Epithelial cell of proximal tubule (primary cell): ENCODE measurements at places on chromosomes 13 and 19. TPM values are rescaled to one million over a fixed set of nuclear protein-coding genes. Genes with fewer than 3 reads are reported as not detected.

GRCh38 chr19:51901860-51902259 lies 3.0 kb downstream of the ZNF649 start:
- no peak for DNase-seq

The FOXA3 gene
- 1.1 and 2.8 TPM in 2 replicates for total RNA-seq

The TGFB1 gene
- 8.5 and 24.3 TPM in 2 replicates for total RNA-seq

DNA sequence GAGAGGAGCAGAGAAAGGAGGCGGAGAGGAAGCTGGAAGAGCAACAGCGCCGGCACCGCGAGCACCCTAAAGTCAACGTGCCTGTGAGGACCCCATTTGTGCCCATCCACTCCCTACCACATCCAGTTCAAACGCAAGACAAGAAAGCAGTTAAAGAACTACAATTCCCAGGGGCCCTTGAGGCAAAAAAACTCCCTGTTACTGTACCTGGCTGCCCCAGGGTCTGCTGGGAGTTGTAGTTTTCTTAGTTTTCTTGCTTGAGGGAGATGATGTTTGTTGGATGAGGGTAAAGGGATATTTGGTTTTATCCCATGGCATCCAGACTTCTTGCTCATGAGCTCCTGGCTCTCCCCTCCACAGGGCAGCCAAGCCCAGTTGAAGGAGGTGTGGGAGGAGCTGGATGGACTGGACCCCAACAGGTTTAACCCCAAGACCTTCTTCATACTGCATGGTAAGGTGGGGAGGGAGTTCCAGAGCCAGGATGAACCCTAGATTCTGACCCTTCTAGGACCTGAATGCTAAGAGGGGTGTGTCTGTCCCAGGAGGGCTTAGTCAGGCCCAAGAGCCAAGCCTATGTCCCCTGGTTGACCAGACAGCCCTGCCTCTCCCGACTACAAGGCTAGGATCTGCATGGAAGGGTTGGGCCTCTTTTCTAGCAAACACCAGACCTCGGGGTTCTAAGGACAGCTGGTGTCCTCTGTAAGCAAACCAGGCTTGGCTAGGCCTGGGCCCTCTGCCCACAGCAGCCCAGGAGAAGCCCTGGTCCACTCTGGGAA lies 13.2 kb downstream of the NUCB1 start:
- no peak for DNase-seq

The C19orf73 gene
- 2.7 and 10.3 TPM in 2 replicates for total RNA-seq

GRCh38 chr19:50820549-50821247 lies 2.9 kb downstream of the KLK1 start:
- no peak for DNase-seq

DNA sequence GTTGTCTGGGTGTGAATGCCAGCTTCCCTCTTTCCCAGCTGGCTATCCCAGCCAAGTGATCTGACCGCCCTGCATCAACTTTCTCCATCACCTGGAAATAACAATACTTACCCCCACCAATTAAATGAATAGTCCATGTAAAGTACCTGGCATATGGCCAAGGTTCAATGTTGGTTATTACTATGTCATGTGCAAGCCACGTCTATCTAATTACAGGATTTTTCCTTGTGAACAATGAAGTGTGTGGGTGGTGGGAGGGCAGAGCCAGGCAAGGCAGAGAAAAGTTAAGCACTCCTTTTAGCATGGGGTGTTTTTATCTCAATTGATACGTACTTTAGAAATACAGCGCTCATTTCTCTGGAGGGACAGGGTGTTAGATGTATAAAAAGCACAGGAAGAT lies 121.1 kb downstream of the NHLRC3 start:
- DNase-seq: no peak

The ZNF738 gene
- 15.0 and 17.8 TPM in 2 replicates for total RNA-seq

The C3 gene
- total RNA-seq: 10.0 and 16.1 TPM in 2 replicates

The CYP4F12 gene
- total RNA-seq: not detected in 2 replicates

The NALCN gene
- total RNA-seq: 0.35 and 3.8 TPM in 2 replicates

DNA sequence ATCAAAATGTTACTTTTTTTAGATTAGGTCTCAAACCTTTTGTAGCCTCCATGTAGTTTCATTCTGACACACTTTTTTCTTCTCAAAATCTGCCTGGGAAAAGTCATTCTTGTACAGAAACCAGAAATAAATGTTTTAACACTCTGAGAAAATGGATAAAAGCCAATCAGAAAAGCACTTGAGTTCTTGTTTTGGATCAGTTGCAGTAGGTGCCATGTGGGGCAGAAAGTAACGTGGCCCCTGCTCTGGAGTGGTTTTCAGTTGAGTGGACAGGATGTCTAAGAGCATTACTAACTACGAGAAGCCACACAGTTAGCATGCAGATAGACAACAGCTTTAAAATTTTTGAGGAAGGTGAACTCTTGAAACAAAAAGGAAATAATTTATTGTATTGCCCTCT lies 19.1 kb downstream of the GPR183 start:
- DNase-seq: no peak

GRCh38 chr19:10474962-10475451 lies 28.1 kb downstream of the KEAP1 start:
- no peak for DNase-seq

The KASH5 gene
- 0.06 TPM in 1 of 2 replicates, not detected in the other for total RNA-seq

DNA sequence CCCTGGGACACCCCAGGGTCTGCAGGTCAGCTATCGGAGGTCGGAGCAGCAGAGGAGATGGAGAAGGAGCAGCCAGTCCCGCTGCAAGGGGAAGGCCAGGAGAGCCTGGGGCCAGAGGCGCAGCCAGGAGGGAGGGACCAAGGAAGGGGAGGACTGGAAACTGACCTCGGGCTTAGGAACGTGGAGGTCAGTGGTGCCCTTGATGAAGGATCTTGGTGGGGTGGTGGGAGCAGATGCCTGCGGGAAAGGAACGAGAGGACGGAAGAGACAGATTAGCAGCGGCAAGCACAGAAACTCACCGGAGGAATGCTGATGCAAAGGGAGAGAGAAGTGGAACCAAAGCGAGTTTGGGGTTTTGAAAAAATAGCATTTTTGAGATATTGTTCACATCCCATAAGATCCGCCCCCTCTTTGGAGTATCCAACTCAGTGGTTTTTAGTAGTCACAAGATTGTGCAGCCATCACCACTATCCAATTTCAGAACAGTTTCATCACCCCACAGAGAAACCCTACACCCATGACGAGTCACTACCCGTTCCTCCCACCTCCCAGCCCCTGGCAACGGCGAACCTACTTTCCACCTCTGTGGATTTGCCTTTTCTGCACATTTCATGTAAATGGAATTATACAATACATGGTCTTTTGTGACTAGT lies 22.1 kb downstream of the PLEKHF1 start:
- no peak for DNase-seq

- DNase-seq: no peak
Measured at GRCh38 chr19:32829345-32829896, 40.1 kb downstream of the SLC7A9 start.

DNA sequence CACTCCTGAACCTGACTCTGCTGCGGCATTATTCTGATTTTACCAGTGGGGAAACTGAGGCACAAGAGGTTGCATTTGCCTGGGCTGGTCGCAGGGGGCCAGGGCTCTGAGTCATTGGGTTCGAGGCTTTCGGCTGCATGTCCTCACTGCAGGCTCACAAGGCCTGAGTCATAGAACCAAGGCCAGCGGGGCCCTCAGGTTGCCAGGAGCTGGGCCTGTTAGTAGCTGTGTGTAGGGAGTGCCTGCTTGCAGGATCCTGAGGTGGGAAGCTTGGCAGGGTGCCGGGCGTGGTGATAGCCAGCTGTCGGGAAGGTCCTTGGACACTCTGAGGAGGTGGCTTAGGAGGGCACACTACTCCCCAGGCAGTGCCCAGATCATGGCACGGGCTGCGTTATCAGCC lies 21.6 kb upstream of the F2RL3 start:
- no peak for DNase-seq

The ABCA7 gene
- 4.3 and 9.7 TPM in 2 replicates for total RNA-seq

DNA sequence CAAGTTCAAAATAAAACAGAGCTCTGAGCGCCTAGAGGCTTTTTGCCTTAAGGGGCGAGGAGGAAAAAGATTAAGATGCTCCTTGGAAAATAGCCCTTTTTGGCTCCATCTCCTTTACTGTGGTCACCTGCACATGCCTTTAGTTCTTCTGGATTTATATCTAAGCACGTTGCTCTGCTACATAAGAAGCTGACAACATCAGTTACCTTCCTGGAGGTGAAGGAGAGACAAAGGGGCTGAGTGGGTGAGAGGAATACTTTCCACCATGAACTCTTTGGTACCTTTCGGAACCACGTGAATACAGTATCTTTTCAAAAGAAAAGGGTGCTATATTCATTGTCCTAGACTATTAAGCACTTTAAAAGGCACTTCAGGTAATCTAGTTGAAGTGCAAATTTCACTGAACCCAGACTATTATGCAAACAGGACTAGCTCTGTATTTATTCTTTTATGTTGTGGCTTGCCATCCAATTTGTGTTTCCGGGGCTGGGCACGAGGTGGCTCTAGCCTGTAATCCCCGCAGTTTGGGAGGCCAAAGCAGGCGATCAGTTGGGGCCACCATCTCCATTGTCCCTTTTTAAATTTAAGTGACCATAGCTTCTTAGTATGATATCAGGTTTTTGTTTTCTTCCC lies 201.5 kb downstream of the TM9SF2 start:
- DNase-seq: no peak

- no peak for DNase-seq
Measured at GRCh38 chr13:95117092-95117491, 184.2 kb downstream of the ABCC4 start.

The ZNF345 gene
- total RNA-seq: 0.46 and 0.72 TPM in 2 replicates

DNA sequence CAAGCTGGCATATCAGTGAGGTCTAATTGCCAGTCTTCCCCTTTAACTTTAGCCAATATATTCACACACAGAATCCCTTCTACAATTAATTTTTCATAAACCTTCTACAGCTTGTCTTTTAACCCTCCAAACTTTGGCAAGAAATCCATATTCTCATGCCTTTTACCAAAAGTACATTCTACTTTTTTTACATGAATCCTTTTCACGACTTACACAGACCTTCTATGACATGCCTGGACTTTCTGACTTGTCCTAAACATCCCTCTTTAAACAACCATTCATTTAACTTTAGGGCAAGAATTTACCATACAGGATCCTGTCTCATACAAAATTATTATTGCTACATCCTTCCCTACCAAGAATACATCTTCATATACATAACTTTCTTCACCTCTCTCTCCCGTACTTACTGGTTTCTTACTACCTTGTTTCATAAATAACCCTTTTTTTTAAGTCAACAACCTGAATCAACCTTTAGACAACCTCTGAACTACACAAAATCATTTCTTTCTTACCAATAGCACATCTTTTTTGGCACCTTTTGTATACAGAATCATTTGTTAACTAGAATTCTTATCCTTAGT lies 23.5 kb downstream of the ZNF544 start:
- DNase-seq: no peak

- no peak for DNase-seq
Measured at GRCh38 chr19:4113398-4114088, 10.4 kb downstream of the MAP2K2 start.

DNA sequence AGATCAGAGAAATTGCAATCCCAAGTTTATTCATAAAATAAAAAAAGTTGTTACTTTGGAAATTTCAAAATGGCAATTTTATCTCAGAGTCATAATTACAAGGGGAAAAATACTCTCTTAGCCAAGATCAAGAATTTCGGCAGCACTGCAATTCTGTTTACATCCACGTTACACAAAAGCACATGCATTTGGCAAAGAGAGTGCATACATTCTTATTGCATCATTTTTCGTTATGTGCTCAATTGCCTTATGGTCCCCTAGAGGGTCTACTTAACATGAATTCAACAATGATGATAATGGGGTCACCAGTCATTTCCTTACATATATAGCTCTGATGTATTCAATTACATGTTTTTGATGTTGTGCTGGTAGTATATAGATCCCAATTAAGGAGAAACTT lies 498.0 kb downstream of the DIAPH3 start:
- no peak for DNase-seq

GRCh38 chr13:67292886-67293285 lies 62.8 kb upstream of the PCDH9 start:
- DNase-seq: no peak

The ABHD13 gene
- total RNA-seq: 4.8 and 8.2 TPM in 2 replicates

The TMEM255B gene
- total RNA-seq: 6.9 and 7.4 TPM in 2 replicates

GRCh38 chr13:39378306-39378705 lies 224.7 kb downstream of the LHFPL6 start:
- no peak for DNase-seq

GRCh38 chr13:41054212-41054877 lies 7.0 kb upstream of the WBP4 start:
- no peak for DNase-seq

The LILRB3 gene
- not detected in 2 replicates for total RNA-seq

The C19orf67 gene
- total RNA-seq: 0.63 TPM in 1 of 2 replicates, not detected in the other

The ADGRE2 gene
- total RNA-seq: under 0.01 and 0.12 TPM in 2 replicates

The ZNF547 gene
- 1.3 and 3.4 TPM in 2 replicates for total RNA-seq

The CASP14 gene
- not detected in 2 replicates for total RNA-seq

DNA sequence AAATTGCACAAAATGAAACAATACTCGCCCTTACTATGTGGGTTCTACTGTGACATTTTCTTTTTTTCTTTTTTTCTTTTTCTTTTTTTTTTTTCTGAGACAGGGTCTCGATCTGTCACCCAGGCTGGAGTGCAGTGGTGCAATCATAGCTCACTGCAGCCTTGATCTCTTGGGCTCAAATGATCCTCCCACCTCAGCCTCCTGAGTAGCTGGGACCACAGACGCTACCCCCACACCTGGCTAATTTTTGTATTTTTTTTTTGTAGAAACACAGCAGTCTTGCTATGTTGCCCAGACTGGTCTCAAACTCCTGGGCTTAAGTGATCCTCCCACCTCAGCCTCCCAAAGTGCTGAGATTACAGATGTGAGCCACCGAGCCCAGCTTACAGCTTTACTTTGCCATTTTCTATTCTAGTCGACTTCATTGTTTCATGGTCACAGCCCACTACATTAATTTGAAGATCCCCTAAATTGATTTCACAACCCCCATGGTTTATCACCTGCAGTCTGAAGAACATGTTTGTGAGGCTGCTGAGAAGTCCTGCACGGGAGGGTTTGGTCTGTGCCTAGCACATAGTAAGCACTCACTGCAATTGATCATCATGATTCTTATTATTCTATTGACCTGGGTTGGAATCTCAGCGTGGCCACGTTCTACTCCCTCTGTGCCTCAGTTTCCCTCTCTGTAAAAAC lies 3.8 kb downstream of the BCL3 start:
- no peak for DNase-seq

DNA sequence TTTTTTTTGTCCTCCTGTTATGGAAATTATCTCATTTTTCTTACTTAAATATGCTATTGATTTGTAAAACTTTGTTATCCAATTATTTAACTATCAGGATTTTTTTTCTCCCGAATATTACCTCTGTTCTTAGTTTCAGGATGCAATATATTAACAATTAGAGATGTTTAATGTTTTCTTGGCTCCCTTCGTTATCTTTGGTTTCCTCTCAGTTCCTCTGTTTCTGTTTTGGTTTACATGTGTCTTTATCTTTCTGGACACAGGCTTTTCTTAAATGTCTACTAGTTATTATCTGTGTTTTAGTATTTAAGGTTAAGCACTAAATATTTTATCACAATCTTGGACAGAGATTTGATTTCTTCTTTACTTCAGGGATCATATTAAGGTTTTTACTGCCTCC lies 462.2 kb upstream of the SLC10A2 start:
- DNase-seq: no peak

- DNase-seq: no peak
Measured at GRCh38 chr19:7823686-7824301, 6.2 kb upstream of the EVI5L start.

GRCh38 chr19:43564800-43565199 lies 10.5 kb downstream of the XRCC1 start:
- DNase-seq: no peak
